Body of pancreas (tissue), 4 donors: ENCODE measurements at places on chromosomes 13 and 19. TPM values are rescaled to one million over a fixed set of nuclear protein-coding genes. Genes with fewer than 3 reads are reported as not detected.

The ZNF20 gene
- total RNA-seq = 0.66 TPM

The ZNF729 gene
- total RNA-seq = not detected

The ZNF724 gene
- 1.3 TPM for total RNA-seq

The KCTD15 gene
- 52.1 TPM for total RNA-seq

The SNRPD2 gene
- total RNA-seq = 25.1 TPM

GRCh38 chr13:74018062-74018431, 116.2 kb downstream of the KLF12 start:
- H3K27ac ChIP-seq = no peak overlapping the region
- H3K36me3 ChIP-seq = no peaks in the 10 kb centered on the region
- H3K4me3 ChIP-seq = no peak overlapping the region
- H3K27me3 ChIP-seq = no peaks in the 10 kb centered on the region
- no peaks in the 10 kb centered on the region for H3K4me1 ChIP-seq

- H3K4me1 ChIP-seq = no peaks in the 10 kb centered on the region
- no peak overlapping the region for H3K27ac ChIP-seq
- no peaks in the 10 kb centered on the region for H3K27me3 ChIP-seq
- H3K4me3 ChIP-seq = no peak overlapping the region
These were observed 29.1 kb upstream of the IGFL4 start for GRCh38 chr19:46069806-46070341.

DNA sequence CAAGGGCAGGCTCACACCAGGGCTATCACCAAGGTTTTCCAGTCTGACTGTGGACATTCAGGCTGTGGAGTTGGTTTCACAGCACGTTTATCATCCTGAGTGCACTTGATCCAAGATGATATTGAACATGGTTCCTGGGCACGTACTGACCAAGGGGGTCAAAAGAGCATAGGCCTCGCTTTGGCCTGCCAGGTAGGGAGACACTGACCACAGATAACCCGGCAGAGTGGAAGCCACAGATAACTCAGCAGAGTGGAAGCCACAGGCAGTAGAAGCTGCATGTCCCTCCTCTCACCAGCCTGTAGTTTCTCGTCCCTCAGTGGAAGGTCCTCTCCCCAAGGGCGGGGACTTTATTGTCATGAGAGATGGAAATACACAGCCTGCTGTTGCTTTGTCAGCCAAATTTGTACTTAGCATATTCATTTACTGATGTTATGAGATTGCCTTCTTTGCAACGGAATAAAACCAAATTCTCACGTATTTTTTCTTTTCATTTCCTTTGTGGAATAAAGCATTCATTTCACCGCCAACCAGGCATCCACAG, 8.8 kb upstream of the KRTDAP start:
- no peak for DNase-seq
- peaks cover 4% of the 10 kb centered on the region for H3K36me3 ChIP-seq
- peaks cover 7% of the 10 kb centered on the region for H3K4me1 ChIP-seq
- H3K27ac ChIP-seq = no peak overlapping the region

DNA sequence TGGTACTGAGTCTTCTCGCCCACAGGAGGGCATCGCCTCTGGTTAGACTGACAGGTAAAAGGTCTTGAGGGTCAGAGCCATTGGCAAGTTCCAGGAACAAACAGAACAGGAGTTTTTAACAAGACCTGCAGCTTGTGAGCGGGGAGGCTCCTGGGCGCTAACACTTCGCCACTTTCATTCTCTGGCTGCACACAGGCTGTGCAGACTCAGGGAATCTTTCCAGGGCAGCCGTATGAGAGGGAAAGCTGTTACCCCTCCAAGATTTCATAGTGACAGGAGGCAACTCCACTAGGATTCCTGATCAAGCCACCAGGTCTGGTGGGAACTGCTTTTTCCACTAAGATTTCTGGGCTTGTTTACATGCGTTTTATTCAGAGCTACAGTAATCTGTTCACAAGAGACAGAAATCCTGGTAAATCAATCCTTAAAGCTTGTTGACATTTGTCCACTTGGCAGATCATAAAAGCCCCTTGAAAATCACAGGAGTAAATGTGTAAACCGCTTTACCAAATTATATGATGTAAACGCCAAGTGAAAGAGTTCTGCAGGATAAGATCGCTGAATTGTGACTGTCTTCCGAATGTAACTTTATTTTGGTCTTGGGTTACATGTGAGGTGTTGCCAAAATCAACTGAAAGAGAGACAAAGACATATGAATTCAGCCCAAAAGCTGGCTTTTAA, 190.6 kb downstream of the MZT1 start:
- no peaks in the 10 kb centered on the region for H3K27me3 ChIP-seq
- no peak for DNase-seq
- peaks cover 15% of the 10 kb centered on the region for H3K4me1 ChIP-seq
- no peak overlapping the region for H3K27ac ChIP-seq
- H3K4me3 ChIP-seq = no peak overlapping the region
